HFFc6 (cell line): ENCODE measurements at places on chromosomes 1 and 21.

- no peak within 1 kb of the TSS for H3K27ac ChIP-seq
- no peak within 1 kb of the TSS for H3K4me3 ChIP-seq
- no peaks in the 10 kb centered on the region for H3K4me1 ChIP-seq
- no peak for DNase-seq
- no peaks in the 10 kb centered on the region for H3K36me3 ChIP-seq
These were observed at the start of gene CHRNB2 for GRCh38 chr1:154567386-154568156. TSS of gene CHRNB2 (plus strand) at chr1:154567778. CDS start at chr1:154568045, 267 bp downstream.

DNA sequence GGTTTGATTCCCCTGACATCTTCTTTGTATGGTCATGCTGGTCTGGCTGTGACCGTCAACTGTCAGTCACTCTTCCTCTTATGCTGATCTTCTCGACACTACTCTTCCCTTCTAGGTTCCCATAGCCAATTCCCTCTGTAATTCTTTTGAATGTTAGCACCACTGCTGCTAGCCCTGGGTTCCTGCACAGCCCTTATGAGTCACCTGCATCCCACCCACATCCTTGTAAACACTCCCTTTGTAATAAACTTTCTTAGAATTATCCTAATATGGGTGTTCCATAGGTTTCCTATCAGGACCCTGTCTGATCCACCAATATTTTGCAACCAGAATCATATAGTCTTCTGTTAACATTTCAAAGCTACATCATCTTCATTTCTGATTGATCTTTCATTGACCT, 37.1 kb downstream of the JUN start:
- DNase-seq, result no peak
- H3K36me3 ChIP-seq, result peaks cover 7% of the 10 kb centered on the region
- no peaks in the 10 kb centered on the region; the same call in 1 of the 2 replicates for H3K27me3 ChIP-seq
- no peak overlapping the region for H3K27ac ChIP-seq
- H3K4me3 ChIP-seq, result no peak overlapping the region
- H3K4me1 ChIP-seq, result peaks cover 47% of the 10 kb centered on the region

DNA sequence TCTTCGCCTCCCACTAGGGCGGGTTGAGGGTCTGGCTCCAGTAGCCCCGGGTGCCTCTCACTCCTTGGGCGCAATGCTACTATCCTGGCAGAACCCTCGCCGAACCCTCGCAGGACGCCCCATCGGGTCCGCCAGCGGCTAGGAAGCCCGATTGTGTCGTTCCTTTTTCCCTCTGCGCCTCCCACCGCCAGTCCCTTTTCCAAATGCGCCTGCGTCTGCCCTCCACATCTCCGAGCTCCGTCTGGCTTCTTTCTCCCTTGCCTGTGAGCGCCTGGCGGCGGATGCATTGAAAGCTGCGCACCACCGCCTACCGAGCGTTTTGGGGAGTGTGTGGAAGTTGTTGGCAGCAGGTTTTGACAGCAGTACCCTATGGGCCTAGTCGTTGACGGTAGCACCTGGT, 1.0 kb upstream of the DIRAS3 start:
- H3K27ac ChIP-seq, result no peak overlapping the region
- peaks cover 2% of the 10 kb centered on the region; the same call in 1 of the 2 replicates for H3K27me3 ChIP-seq
- no peaks in the 10 kb centered on the region; the same call in 1 of the 2 replicates for H3K36me3 ChIP-seq
- H3K4me1 ChIP-seq, result no peaks in the 10 kb centered on the region; the same call in 1 of the 2 replicates
- H3K4me3 ChIP-seq, result peak overlapping the region; percentile 86
- peak; percentile 71 for DNase-seq

DNA sequence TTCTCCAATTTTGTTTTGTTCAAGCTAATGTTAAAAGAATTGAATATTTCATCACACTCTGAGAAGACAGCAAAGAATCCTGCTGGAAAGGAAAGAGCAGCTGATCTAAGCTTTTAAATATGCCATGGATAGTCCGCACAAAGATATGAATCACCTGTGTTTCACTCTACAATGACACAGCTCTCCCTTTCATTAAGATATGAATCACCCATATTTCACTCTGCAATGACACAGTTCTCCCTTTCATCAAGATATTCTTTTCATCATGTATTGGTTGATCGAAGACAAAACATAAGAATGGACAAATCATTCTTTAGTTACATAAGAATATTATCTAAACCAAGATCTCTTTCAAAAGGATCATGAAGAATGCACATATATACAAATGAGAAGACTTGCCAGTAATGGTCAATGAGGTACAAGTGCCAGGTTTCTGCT, 367.3 kb downstream of the SMYD3 start:
- H3K27ac ChIP-seq, result peak overlapping the region; percentile 79
- peak overlapping the region; percentile 23 for H3K4me3 ChIP-seq
- DNase-seq, result peak; percentile 88
- H3K36me3 ChIP-seq, result peaks cover 6% of the 10 kb centered on the region; the same call in 1 of the 2 replicates
- peaks cover 58% of the 10 kb centered on the region for H3K4me1 ChIP-seq

DNA sequence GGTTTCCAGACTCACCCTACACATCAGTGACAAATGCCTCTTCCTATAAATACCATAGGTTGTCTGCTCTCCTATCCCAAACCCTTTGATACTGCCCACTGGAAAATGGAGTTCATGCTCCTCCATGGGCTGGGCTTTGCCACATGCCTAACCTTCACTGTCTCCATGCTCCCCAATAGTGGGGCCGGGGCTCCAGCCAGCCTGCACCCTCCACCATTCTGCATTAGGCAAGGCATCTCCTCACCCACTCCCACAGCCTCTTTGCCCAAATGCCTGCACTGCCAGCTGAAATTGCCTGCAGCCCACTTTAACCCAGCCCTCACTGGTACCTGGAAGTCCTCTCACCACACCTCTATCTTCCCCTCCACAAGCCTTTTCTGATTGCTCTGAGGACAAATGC, 18.2 kb upstream of the MPZL1 start:
- H3K4me3 ChIP-seq, result no peak overlapping the region
- no peak overlapping the region for H3K27ac ChIP-seq
- peaks cover 34% of the 10 kb centered on the region for H3K27me3 ChIP-seq
- no peak for DNase-seq

DNA sequence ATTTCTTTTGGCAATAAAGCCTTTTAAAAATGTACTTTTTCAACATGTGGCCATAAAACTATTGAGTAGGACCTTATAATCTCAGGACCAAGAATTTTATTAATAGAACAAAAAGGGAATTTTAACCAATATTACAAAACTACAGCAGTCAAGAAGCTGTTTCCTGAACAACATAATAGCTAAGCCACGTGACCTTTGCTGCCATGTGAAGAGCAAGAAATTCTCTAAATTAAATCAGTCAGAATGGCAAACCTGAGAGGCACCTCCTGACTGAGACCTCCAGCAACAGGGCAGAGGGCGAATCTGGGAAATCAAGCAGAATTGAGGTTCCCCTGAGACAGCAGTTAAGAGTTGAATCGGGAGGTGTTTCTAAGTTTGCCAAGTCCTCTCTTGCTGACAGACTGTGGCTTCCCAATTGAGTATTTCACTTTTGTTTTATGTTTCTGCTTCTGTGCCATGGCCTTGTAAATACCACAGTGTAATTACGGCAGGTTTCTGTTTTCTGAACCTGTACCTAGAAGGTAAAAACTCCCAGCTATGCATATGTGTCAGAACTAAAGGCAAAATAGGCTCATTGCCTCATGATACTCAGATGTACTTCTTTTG, 358.4 kb downstream of the NTNG1 start:
- no peaks in the 10 kb centered on the region for H3K4me1 ChIP-seq
- H3K27me3 ChIP-seq, result peaks cover 2% of the 10 kb centered on the region; the same call in 1 of the 2 replicates
- no peak overlapping the region for H3K4me3 ChIP-seq
- no peaks in the 10 kb centered on the region; the same call in 1 of the 2 replicates for H3K36me3 ChIP-seq

DNA sequence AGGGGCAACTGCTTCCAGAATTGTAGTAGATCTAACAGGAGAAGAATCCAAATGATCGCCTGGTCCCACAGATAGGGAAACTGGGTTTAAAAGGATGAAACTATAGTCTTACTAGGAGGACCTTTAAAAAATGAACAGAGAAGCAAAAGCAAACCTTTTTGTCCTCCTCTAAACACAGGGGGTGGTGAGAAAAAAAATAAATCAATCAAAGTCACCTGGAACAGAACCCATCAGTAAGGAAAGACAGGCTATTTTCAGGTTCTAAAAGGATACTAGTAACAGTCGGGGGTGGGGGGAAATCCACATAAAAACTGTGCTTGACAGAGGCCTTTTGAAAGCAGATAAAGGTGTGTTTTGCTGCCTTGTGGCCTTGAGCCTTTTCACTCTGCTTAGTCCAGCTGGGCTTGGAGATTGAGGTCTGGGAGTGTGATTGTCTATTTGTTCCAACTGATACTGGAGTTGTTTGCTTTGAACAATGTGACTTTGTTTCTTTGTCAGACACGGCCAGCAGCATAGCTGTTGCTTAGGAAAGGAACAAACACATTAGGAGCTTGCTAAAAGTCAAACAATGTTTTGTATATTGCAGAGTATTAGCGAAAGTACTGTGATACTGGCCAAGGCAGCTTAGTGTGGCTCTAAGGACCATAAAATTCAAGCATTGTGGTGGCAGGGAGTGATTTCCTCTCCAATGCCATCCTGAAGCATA, 141.1 kb upstream of the IRF2BP2 start:
- no peaks in the 10 kb centered on the region for H3K36me3 ChIP-seq
- no peak overlapping the region for H3K27ac ChIP-seq
- H3K4me3 ChIP-seq, result no peak overlapping the region
- DNase-seq, result no peak

GRCh38 chr1:81682490-81682889, 118.2 kb upstream of the ADGRL2 start:
- peaks cover 55% of the 10 kb centered on the region for H3K4me1 ChIP-seq
- peak; percentile 34 for DNase-seq
- H3K36me3 ChIP-seq, result peaks cover 31% of the 10 kb centered on the region
- peak overlapping the region; percentile 62 for H3K27ac ChIP-seq
- H3K4me3 ChIP-seq, result peak overlapping the region; percentile 80

- H3K36me3 ChIP-seq, result peaks cover 20% of the 10 kb centered on the region
- H3K27me3 ChIP-seq, result peaks cover 9% of the 10 kb centered on the region
- peak; percentile 67 for DNase-seq
These were observed 6.2 kb downstream of the CCDC17 start for GRCh38 chr1:45617618-45618017.

DNA sequence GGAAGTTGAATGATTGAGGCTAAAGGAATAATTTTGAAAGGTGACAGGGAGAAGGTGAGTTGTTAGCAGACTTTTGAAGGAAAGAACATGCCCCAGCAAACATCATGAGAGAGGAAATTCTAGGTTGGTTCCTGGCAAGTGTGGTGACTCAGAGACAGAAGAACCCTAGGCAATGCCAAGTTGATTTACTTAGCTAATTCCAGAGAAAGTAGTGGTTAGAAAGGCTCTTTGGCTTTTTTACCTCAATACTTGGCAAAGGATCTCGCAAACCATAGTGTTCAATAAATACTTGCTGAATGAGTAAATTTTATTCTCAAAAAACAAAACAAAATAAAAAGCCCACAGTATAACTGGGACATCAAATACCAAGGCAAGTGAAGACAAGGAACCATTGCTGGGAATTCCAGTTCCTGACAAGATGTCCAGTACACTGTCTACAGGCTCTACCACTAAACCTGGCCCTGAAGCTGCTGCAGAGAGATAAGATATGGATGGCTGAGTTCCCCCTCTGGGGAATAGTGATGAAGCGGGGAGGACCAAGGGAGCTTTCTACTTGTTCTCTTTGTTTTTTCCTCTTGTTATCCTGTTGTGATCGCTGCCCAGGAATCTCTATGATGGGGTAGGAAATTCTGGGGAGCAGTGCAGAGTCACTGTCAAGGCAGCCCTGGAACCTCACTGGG, 48.2 kb downstream of the IL12RB2 start:
- peak overlapping the region; percentile 82 for H3K27ac ChIP-seq
- peaks cover 19% of the 10 kb centered on the region for H3K4me1 ChIP-seq
- peak overlapping the region; percentile 6 for H3K4me3 ChIP-seq
- H3K27me3 ChIP-seq, result no peaks in the 10 kb centered on the region; the same call in 1 of the 2 replicates

GRCh38 chr21:39182016-39182415, 1.2 kb downstream of the PSMG1 start:
- H3K27me3 ChIP-seq, result peaks cover 3% of the 10 kb centered on the region; the same call in 1 of the 2 replicates
- DNase-seq, result no peak
- peak overlapping the region; percentile 98 for H3K4me3 ChIP-seq
- peaks cover 49% of the 10 kb centered on the region for H3K4me1 ChIP-seq
- peak overlapping the region; percentile 98 for H3K27ac ChIP-seq

- H3K27ac ChIP-seq, result no peak within 1 kb of the TSS
- H3K4me1 ChIP-seq, result no peaks in the 10 kb centered on the region
- H3K36me3 ChIP-seq, result no peaks in the 10 kb centered on the region
- DNase-seq, result peak; percentile 12
- H3K4me3 ChIP-seq, result peak within 1 kb of the TSS; percentile 56
- peaks cover 13% of the 10 kb centered on the region for H3K27me3 ChIP-seq
These were observed at the start of gene TRABD2B for GRCh38 chr1:47997289-47998200. TSS of gene TRABD2B (minus strand) at chr1:47997385.
